OCI-M1 (cell line): ENCODE measurements at places on chromosomes 16 and 17.

GRCh38 chr16:88063211-88063773 lies 112.1 kb downstream of the BANP start:
- DNase-seq = no peak

DNA sequence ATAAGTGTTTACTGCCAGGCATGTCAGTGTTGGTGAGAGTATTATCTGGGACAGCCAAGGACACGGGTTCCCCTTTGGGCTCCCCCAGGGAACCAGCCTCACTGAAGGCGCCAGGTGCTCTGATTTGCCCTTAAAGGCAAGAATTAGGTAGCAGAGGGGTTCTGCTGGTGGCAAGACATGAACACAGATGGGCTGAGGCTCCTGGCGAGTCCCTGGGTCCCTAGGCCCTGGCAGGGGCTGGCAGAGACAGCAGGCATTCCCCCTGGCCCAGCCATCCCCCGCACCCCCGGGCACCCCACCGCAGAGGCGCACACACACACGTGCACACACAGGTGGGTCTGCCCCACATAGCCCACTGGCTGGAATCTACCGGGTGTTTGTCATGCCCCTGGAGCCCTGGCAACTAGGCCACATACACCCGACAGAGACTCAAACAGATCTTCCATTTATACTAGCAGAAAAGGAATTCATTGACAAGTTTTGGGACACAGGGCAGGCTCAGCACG lies 153.3 kb downstream of the C16orf78 start:
- DNase-seq = no peak

GRCh38 chr16:78852081-78852635 lies 748.4 kb downstream of the MAF start:
- no peak for DNase-seq

DNA sequence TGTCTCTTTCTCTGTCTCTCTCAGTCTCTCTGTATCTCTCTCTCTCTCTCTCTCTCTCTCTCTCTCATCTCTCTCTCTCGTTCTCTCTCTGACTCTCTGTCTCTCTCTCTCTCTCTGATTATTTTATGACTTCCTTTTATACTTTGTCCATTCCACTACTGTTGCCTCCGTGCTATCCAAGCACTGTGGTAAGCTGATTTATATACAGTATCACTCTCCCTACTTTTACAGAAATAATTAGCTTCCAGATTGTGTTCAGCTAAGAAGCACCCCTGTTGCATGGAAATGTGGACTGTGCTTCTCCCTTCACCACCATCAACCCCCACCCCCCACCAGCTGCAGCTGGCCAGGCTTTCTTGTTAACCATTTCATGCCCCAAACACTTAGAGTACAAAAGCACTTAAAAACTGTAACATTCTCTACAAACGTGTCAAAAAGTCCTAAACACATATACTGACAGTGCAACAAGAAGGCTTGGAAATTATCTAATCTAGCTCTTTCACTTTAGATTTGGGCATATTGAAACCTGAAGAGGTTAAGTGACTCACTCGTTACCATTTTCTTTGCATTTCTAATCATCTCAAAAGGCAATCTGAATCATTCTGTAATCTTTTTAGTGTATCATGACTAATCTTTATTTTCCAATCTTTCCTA lies 11.6 kb upstream of the TMEM100 start:
- peak; percentile 19 for DNase-seq

- no peak for DNase-seq
These were observed 35.3 kb downstream of the HIC1 start for GRCh38 chr17:2090210-2090641.

DNA sequence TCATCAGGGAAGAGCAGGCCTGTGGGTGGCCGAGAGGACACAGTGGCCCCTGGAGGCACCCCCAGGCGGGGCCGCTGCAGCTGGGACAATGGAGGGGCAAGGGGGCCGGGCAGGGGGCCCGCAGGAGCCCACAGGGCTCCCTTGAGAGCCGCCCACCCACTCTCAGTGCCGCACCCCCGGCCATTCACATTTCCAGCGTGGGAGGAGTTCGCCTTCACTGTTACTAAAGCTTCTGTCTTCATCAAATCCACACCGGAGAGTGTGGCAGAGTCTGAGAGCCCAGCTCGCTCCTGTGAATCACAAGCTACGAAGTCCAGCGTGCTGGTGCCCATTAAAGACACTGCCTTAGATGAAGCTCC lies 20.9 kb upstream of the PVALEF start:
- no peak for DNase-seq
